ENCODE measurements at places on chromosomes 12 and 14. TPM values are rescaled to one million over a fixed set of nuclear protein-coding genes. Genes with fewer than 3 reads are reported as not detected.
A peak's percentile ranks its signal among the peaks of the same experiment; 100 is the strongest.

DNA sequence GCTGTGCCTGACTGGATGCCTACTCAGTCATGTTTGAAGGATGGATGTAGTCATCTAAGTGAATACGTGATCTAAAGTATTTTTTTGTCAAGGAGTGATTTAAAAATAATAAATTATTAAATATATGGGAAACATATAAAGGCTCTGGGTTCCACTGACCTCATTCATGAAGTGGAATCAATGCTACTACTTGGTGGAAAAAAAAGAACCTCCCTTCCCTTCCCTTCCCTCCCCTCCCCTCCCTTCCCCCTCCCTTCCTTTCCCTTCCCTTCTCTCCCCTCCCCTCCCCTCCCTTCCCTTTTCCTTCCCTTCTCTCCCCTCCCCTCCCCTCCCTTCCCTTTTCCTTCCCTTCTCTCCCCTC lies 162.7 kb downstream of the ESRRB start:
- DNase-seq: no peak

- DNase-seq: no peak
These were observed 380.0 kb downstream of the ATP23 start for GRCh38 chr12:58321414-58321813.

DNA sequence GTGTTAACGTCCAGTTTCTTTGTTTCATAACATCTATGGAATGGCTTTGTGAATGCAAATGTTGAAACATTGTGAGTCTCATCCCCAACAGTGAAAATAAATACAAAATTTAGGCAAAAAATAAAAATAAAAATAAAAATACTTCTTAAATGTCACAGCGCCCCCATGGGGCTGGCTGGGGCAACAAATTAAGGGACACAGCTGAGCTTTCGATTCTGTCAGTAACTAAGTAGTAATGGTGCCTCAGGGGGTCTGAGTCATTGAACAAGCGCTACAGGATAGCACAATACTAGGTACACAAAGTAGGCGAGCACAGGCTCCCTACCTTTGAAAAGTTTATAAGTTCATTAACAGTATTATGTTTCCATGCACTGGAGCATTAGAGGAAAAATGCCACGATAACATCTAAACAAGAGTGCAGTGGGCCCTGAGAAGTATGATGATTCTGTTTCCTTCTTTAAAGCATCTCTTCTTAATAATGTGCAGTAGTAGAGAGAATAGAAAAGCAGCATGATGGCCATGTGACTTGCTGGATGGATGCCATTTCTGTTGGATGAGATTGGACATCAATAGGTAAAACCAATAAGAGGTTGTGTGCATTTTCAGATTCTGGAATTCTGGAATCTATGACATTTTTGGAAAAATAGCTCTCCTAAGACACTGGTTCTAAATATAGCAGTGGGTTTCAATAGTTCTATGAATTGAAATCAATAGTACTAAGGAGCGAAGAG lies 667.2 kb downstream of the DIO2 start:
- DNase-seq: no peak

DNA sequence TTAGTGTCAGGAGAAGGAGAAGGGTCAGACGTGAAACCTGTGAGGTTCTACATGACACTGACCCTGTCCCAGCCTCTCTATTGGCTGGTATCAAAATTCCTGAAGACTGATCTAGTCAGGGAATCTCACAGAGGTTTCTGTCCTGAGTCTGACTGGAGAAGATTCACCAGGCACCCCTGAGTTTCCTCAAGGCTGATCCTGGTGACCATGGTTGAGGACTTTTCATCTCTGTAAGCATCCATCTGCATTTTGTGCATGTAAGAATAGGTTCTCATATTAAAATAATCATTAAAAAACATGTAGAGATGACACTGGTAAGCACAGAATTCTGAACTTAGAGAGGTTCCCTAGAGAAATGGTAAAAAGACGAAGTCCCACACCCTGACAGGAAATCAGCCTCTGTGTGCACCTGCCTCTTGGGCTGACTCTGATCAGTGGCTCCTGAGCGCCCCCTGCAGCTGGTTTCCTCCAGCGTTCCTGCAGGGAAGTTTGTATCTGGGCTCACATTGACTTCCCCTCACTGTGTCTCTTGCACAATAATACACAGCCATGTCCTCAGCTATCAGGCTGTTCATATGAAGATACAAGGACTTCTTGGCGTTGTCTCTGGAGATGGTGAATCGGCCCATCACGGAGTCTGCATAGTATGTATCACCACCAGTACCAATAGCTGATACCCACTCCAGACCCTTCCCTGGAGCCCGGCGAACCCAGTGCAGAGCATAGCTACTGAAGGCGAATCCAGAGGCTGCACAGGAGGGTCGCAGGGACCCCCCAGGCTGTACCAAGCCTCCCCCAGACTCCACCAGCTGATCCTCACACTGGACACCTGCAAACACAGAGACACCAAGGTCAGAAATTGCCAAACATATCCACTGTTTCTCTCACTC lies 991.9 kb downstream of the TMEM121 start:
- peak; percentile 93 for DNase-seq

- DNase-seq: no peak
These were observed 39.9 kb downstream of the KIF26A start for GRCh38 chr14:104178279-104178678.

DNA sequence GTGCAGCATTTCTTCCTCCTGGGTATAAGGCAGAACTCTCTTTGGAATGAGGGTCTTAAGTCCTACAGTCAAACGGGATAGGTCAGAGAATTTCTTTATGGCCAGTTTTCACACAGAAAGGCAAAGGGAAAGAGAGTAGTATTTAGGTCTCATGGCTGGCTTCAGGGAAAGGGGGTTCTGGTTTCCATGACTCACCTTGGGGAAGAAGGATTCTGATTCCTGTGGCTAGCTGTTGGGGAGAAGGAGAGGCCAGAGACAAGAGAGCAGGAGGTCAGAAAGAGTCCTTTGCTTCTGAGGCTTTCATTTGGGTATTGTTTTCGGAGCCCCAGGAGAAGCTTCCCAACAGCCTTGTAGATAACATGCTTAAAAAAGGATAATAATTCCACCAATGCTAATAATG lies 332.5 kb downstream of the NPAS3 start:
- DNase-seq: no peak

GRCh38 chr12:106006940-106007339 lies 131.8 kb downstream of the NUAK1 start:
- DNase-seq: no peak

DNA sequence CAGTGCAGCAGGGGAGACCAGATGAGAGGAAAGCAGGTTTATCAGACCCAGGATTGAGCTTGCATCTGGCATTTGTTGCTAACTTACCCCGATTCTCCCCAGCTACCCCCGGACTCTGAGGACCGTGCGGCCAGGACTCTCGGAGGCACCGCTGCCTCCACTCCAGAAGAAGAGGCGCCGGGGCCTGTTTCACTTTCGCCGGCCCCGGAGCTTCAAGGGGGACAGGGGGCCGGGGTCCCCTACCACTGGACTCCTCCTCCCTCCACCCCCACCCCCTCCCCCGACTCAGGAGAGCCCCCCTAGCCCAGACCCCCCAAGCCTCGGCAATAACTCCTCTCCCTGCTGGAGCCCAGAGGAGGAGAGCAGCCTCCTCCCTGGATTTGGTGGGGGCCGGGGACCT lies 6.5 kb upstream of the CPNE6 start:
- DNase-seq: no peak

GRCh38 chr12:130351326-130351725 lies 13.6 kb downstream of the PIWIL1 start:
- DNase-seq: no peak

- no peak for DNase-seq
These were observed 138.9 kb downstream of the GPR65 start for GRCh38 chr14:88143810-88144209.

DNA sequence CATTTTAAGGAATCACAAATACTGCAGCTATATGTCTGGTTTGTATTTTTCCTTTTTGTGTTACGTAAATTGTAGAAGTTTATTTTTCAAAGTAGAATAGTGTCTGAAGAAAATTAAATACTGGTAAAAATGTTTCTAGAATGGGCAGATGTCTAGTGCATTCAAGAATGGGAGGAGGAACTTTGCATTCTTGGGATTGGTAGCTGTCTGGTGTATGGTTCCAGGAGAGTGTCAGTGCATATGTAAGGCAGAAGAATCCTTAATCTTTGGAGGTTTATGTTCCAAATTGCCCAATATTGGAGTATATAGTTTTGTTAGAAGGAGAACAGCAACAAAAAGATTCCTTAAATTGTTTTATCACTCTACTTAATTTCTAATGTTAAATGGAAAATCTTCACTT lies 13.5 kb downstream of the PAPOLA start:
- no peak for DNase-seq

- no peak for DNase-seq
These were observed 14.3 kb upstream of the MCRS1 start for GRCh38 chr12:49582201-49582600.

DNA sequence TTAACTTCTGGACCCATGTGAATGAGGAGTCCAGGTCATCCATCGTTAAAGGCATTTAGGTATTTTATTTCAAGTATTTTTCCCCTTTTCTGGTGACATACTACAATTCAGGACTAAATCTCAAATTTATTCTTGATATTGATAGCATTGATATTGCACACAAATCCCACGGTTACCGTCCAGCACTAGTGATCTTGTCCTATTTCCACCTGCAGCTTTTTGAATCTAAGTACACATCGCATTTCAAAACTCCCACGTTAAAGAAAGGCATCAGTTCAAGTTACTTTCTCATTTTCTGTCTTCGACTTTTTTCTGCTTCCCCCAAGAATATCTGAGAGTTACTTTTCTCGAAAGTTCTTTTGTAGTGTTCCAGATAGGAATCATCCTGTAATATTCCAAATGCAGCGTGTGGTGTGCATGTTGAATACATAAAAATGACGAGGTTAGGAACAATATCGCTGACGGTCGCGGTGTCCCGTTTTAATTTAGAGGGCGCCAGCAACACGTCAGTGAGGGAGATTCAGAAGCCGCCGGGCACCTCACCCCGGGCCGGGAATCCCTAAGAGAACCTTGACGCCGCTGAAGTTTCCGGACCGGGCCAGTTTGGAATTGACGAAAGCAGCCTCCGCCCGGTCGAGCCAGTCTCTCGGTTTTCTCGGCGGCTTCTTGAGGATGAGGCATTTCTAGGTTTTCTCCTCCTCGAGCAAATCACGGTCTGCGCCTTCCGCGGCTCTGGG lies 569 bp upstream of the RGS6 start:
- no peak for DNase-seq

GRCh38 chr12:25743679-25744215 lies 190.7 kb upstream of the LMNTD1 start:
- DNase-seq: no peak

- no peak for DNase-seq
These were observed 4.9 kb downstream of the PPP1R3E start for GRCh38 chr14:23297611-23298277.

DNA sequence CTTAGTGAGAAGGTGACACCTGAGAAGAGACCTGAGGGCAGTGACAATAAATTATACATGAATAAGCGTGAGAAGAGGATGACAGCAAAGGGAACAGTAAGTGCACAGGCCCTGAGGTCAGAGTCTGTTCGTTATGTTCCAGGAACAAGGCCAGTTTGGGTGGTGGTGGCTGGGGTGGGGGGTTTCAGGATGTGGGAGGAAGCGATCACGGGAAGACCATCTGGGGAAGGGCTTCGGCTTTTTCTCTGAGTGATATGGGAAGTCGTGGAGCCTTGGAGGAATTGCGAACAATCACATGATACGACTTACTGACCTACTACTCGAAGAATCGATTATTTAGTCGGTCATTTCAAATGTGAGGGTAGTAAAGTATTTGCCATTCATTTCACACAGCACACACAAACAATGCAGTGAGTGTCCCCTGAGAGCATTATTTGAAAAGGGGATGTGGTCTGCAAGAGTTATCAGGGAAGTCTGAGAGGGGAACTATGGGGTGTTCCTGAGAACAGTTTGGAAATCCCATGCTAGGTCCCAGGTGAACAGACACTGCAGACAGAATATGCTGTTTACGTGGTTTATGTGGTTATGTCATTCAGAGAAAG lies 94.7 kb downstream of the SLC38A1 start:
- no peak for DNase-seq

- DNase-seq: no peak
These were observed 64.2 kb downstream of the DNAI7 start for GRCh38 chr12:25130741-25131188.

GRCh38 chr12:73719223-73719622 lies 818.4 kb upstream of the ATXN7L3B start:
- no peak for DNase-seq

DNA sequence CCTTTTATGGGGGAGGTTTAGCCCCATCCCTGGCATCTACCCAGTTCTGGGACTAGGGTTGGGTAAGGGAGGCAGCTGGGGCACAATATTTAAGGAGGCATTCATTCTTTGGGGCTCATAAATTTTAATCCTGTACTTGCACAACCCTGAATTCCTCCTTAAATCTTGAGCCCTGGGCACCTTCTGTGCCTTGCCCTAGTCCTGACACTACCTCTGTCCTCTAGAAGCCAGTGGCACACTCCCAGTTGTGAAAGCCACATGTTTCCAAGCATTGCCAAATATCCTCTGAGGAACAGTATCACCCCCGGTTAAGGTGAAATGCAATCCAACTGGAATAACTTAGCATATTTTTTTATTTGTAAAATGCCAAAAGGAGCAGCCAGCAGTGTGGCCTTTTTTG lies 36.6 kb downstream of the SLC16A7 start:
- no peak for DNase-seq

DNA sequence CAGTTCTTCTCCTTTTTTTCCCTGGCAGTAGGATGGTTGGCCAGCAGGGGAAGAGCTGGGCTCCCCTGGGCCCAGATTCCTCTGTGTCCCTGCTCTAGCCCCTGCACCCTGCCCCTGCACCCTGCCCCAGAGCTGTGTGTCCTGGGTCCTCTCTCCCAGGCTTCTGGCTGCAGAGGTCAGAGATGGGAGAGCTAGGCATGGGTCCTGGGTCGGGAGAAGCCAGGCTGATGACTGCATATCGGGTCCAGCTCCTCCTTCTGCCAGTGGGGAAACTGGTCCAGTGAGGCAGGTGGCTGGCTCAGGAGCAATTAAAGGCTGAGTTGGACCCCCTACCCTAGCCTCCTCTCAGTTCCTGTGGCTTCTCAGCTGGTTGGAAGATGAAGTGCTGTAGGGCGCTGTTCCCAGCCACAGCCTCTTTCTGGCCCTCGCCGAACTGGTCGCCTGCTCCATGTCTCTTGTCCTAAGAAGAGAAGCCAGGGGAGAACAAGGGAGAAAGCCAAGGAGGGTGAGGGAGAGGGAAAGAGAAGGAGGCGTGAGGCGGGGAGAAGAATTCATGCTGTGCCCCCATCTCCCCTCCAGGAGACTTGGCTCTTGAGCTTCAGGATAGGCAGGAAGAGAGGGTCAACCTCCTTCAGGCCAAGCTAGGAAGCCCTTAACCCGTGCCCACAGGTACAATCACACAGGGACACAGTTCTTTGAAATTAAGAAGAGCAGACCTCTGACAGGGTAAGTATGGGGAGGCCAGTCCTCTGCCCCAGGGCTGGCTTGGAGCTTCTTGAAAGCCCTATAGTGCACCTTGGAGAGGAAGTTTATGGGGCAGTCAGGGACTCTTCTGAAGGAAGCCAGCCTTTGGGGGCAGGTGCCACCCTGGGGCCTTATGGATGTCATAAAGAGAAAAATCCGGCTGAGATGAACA lies 9.5 kb downstream of the VASH1 start:
- no peak for DNase-seq

PDZRN4 gene
- not detected for total RNA-seq

DTX1 gene
- total RNA-seq: 4.6 TPM

NKX2-1 gene
- not detected for total RNA-seq
